ENCODE measurements at places on chromosomes 2 and 18.

DNA sequence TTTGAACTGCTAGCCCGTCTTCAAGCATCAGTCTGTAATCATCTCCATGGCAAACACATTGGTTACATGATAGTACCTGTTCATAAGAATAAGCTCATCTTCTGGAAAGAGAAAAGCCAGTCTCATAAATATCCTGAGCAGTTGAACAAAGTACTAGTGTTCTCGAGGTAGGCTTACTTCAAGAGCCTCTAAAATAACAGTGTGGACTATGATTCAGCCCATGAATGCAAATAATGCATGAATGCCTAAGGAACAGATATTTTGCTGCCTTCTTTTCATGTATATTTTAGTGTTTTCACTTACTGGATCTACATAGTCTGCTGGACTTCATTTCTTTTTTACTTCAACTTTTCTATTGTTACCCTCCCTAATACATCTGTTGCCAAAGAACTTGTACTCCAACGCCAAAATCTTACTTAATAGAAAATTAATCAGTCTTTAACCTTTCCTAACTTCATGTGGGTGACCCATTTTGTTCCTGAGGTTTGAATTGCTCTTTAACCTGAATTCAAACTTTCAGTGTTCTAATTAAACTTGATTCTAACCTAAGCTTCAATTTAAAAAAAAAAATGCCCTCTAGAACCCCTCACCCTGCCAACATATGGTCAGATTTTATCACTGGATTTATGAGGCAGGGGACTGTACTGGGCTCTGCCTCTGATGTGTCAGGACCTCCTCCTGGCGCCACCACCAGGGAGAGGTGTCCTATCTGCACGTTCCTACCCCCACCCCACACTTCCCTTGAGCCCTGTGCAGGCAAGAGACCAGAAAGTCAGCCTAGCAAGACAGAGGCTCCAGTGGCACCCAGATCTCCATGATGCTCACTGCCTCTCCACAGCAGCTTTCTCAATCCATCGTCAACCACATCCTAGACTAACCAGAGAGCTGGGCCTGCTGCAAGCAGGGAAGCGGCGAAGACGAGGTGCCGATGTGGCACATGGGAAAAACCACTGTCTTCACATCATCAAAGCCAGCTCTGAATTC, 264.7 kb upstream of the ID2 start:
- DNase-seq, result no peak

DNA sequence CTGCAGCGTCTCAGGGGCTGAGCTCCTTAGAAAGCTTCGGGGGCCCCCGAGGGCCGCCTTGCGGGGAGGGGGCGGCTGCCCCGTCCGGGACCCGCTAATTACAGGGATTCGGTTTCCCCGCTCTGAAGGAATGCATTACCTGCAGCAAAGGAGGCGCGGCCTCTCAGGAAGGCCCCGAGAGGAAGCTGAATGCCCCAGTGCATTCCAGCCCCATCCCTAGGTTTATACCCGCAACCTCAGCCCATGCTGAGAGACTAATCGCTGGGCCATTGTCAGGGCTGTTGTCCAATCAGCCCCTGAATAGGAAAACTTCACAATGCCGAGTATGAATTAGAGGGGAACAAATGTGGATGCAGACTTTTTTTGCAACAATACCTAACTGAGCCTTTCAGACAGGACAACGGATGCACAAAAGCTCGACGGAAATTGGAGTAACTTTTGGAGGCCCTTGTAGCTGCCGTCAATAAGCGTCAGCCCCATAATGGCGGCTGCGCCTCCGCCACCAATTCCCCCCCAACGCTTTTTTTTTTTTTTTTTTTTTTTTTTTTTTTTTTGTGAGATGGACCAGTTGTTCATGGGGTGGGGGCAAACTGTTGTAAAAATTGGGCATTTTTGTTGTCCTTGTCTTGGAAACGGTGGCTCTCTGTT, 138.6 kb upstream of the SIX3 start:
- DNase-seq, result no peak

DNA sequence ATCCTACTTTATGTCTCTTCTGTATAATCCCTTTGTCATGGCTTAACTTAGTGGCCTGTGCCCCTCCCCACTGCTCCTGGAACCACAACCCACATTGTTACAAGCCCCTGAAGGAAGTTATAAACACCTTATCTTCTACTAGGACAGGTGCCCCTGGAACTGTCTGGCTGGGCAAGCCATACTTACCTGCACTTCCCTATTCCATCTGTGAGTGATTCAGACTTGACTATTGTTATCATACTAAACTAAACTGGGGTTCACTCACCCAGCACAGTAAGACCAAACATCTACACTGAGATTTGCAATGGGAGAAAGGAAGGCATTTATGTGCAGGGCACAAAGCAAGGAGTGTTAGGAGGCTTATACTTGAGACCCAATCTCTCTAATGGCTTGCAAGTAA, 3.7 kb upstream of the UGT1A6 start:
- no peak for DNase-seq

DNA sequence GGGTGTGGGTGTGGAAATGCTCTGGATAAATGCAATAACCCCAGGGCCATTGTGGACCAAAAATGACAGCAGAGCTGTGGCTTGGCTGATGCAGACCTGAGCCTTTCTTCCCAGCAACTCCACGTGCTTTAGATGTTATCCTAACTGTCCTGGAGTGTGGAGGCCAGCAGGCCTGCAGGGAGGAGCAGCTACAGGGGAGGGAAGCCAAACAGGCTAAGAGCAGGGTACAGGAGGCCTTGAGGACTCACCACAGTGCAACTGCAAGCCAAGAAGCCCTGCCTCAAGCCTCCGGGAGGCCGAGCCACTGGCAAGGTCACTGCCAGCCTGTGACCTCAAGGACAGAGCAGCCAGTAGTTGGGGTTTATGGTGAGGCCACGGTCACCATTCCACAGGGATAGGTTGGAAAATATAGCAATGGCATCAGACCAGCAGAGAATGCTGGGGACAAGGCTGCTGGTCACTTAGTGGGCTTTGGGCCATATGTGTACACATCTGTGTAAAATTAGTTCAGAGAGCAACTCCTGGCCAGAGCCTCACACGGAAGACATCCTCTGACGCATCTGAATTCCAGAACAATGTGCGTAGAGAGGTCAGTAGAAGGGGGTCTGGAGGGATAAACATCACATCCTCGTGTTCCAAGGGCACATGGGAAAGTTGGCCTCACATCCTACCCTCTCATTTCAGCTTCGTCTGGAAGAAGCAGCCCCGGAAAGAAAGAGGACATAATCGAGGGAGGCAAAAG, 76.2 kb upstream of the UPP2 start:
- peak; percentile 71 for DNase-seq

- no peak for DNase-seq
Observed at GRCh38 chr2:74739733-74740241, 85.7 kb downstream of the SEMA4F start.

DNA sequence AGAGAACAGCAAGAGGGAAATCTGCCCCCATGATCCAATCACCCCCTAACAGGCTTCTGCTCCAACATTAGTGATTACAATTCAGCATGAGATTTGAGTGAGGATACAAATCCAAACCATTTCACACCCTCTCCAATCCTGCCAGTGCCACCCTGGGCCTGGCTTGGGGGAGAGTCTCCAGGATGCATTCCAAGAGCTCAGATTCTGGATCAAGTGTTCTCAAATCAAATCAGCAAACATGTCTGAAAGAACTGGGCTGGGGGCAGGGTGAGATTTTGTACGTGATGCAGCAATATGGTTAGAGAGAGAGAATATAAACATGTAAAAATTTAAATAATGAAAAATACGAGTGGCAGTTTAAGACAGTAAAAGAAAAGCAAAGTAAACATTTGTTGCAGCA, 2100.9 kb upstream of the CELF4 start:
- no peak for DNase-seq

DNA sequence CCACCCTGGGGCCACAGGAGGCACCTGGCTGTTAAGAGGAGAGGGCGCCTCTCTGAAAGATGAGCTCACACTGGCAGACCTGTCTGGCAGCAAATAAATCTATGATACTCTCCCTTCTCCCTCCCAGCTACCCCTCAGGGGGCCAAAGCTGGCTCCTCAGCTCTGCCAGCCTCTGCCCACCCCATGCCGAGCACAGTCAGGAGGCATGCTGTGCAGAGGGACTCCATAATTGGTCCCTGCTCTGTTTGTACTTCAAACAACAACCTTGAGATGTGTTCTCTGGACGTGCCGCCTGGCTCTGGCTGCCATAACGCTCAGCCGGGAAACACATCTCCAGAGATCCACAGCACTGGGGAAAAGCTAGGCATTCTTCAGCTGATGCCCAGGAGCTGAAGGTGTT, 126.7 kb downstream of the GALNT14 start:
- no peak for DNase-seq
